ENCODE measurements at places on chromosomes 7 and 10. TPM values are rescaled to one million over a fixed set of nuclear protein-coding genes. Genes with fewer than 3 reads are reported as not detected.

TUBB8 gene
- total RNA-seq, result not detected

EBLN1 gene
- total RNA-seq, result not detected

PSD gene
- total RNA-seq, result 0.28 TPM

PTPRN2 gene
- 0.85 TPM for total RNA-seq

OR6V1 gene
- not detected for total RNA-seq

STAG3 gene
- total RNA-seq, result 0.09 TPM

RBP4 gene
- not detected for total RNA-seq

EN2 gene
- total RNA-seq, result 0.09 TPM

PAPOLB gene
- under 0.01 TPM for total RNA-seq

CNTNAP2 gene
- 0.18 TPM for total RNA-seq

ARHGAP12 gene
- total RNA-seq, result 22.2 TPM

CLDN12 gene
- total RNA-seq, result 15.0 TPM

GIMAP2 gene
- total RNA-seq, result 55.9 TPM

GRM3 gene
- not detected for total RNA-seq

Measured in endothelial cell of coronary artery (primary cell).